ENCODE measurements at places on chromosomes 3 and 15. TPM values are rescaled to one million over a fixed set of nuclear protein-coding genes. Genes with fewer than 3 reads are reported as not detected.

GRCh38 chr3:63613561-63613960 lies 38.9 kb upstream of the SNTN start:
- no peak for DNase-seq

DNA sequence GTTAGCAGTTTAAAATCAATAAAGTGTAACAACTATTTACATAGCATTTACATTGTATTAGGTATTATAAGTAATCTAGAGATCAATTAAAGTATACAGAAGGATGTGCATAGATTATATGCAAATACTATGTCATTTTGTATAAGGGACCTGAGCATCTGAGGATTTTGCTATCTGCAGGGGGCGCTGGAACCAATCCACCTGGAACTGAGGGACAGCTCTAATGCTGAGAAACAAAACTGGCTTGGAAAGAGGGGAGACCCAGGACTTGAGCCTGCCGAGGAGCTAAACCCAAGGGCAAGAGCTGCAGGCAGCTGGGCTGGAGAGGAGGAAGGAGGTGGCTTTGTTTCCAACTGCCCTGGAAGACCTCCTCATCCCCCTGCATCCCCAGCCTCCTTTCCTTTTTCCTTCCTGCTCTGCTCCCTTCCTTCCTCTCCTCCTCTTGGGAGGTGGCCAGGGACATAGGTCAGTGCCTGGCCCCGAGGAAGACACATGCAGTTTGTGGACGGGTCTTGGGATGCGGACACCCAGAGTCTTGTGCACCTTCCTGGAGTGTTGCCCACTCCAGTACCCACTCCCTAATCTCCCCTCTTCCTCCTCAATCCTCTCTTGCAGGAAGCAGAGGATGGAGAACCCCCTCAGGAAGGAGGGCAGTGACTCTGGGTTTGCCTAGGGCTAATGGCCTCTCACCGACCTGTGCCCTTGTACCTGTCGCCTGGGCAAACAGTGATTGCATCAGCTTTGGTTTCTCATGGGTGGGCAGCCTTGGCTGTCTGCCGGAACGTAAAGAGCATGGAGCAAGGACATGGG lies 825 bp upstream of the RTP3 start:
- DNase-seq = peak; percentile 62

GRCh38 chr3:113600418-113601182 lies 68.2 kb downstream of the SIDT1 start:
- no peak for DNase-seq

DNA sequence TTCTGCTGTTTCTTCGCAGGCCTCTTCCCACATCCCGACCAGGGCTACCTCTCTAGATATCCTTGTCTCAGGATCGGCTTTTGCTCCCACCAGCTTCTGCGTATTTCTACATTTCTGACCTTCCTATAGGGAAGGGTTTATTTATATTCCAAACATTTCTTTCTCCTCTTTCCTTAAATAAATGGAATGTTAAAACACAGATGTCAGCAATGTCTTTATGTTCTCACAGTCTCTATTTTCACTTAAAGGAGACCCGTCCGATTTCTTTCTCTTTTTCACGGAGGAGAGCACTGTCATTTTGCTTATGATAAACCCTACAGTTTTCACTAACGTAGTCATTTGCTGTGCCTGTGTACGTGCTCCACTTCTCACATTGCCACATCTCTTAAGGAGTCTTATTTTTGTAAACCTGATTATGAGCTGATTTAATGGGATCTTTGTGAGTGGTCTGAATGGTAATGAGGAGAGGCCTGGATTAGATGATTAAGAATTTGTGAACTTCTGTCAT lies 630 bp downstream of the KIF15 start:
- peak; percentile 22 for DNase-seq

GRCh38 chr15:95698230-95698629 lies 632.3 kb upstream of the NR2F2 start:
- DNase-seq = no peak

DNA sequence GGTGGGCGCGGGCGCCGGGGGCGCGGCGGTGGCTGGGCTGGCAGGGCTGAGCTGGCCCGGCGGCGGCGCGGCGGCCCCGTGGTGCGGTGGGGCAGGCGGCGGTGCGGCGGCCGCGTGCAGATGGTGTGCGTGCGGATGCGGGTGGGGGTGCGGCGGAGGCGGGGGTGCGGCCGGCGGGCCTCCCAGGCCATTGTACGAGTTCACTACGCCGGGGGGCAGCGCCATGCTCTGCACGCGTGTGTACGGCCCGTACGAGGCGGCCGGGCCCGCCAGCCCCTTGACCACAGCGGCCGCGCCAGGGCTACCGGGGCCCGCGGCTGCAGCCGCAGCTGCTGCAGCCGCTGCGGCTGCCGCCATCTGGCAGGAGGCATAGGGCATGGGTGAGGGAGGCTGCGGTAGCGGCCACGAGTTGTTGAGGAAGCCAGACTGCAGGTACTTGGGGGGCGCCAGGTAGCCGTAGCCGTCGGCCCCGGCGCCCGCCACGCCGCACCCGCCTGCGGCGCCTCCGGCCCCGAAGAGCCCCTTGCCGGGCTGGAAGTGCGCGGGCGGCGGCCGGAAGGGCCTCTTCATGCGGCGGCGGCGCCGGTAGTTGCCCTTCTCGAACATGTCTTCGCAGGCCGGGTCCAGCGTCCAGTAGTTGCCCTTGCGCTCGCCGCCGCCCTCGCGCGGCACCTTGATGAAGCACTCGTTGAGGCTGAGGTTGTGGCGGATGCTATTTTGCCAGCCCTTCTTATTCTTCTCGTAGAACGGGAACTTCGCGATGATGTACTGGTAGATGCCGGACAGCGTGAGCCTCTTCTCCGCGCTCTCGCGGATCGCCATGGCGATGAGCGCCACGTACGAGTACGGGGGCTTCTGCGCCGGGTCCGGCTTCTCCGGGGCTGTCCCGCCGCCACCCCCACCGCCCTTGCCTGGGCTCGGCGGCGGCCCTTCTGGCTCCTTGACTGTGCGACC lies 951 bp downstream of the FOXL2 start:
- DNase-seq = no peak

GRCh38 chr15:97961067-97961954 lies 808 bp downstream of the ARRDC4 start:
- DNase-seq = no peak

GRCh38 chr3:195760345-195761122 lies 39.8 kb downstream of the MUC20 start:
- no peak for DNase-seq

DNA sequence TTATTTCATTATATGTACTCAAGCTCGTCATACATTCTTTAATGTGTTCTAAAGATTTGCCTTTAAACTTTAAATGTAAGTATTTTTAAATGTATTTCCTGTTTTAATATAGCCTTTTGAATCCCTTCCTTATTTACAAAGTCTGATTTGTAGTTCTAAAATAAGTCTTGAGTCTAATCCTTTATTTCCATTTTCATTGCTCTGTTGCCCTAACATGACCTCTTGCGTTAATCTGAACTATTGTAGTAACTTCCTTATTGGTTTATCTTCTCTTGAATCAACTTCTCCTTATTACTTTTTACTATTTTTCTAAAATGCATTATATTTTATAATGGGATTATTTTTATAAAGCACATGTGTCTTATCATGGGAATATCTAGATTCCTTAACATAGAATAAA lies 24.0 kb downstream of the KNL1 start:
- DNase-seq = no peak

- no peak for DNase-seq
These were observed 96.5 kb upstream of the RAD18 start for GRCh38 chr3:9059489-9060400.

GRCh38 chr3:1091286-1091685 lies 1.5 kb upstream of the CNTN6 start:
- no peak for DNase-seq

DNA sequence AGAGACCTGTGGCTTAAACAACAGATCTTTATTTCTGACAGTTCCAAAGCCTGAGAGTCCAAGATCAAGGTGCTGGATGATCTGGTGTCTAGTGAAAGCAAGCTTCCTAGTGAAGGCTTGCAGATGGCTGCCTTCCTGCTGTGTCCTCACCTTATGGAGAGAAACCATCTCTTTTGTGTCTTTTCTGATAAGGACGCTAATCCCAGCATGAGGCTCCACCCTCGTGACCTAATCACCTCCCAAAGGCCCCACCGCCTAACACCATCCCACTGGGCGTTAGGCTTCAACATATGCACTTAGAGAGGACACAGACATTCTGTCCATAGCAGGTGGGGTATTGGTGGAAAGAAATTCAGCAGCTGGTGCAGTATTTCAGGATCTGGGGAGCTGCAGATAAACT lies 19.8 kb upstream of the LYSMD4 start:
- DNase-seq = no peak

DNA sequence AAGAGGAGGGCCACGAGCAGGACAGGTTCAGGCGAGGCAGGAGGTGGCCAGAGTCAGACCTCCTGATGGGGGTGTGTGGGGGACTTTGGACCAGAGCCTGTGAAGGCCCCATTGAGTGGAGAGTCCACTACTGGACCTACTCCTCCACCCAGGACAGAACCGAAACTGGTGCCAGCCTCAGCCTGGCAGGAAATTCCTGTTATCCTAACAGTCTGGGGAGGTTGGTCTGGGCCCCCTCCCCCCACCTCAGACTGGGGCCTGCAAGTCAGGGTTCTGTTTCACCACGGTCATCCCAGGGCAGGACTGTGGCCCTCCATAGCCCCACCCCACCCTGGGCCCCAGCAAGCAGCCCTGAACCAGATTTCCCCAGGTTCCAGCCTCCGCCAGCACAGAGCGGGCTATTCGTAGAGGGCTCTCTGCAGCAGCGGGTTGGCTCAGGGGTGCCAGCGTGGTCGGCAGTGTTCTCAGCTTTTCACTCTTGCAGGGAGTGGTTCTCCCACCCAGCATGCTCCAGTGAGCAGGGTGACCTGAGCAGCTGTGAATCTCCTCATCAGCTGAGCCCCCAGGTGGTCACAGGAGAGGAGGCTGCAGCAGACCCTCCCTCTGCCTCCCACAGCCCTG lies 217.3 kb downstream of the TBC1D2B start:
- DNase-seq = no peak

GRCh38 chr15:26294059-26294689 lies 431.0 kb upstream of the ATP10A start:
- no peak for DNase-seq

GRCh38 chr3:186496016-186496415 lies 48.2 kb downstream of the CRYGS start:
- no peak for DNase-seq

GRCh38 chr3:127606086-127606805 lies 8.0 kb downstream of the MCM2 start:
- no peak for DNase-seq

GRCh38 chr3:29758434-29759322 lies 477.8 kb downstream of the RBMS3 start:
- peak; percentile 74 for DNase-seq

- DNase-seq = peak; percentile 19
These were observed 53.3 kb upstream of the LIPC start for GRCh38 chr15:58378241-58379085.

GRCh38 chr3:32082721-32083120 lies 23.7 kb upstream of the GPD1L start:
- no peak for DNase-seq

DNA sequence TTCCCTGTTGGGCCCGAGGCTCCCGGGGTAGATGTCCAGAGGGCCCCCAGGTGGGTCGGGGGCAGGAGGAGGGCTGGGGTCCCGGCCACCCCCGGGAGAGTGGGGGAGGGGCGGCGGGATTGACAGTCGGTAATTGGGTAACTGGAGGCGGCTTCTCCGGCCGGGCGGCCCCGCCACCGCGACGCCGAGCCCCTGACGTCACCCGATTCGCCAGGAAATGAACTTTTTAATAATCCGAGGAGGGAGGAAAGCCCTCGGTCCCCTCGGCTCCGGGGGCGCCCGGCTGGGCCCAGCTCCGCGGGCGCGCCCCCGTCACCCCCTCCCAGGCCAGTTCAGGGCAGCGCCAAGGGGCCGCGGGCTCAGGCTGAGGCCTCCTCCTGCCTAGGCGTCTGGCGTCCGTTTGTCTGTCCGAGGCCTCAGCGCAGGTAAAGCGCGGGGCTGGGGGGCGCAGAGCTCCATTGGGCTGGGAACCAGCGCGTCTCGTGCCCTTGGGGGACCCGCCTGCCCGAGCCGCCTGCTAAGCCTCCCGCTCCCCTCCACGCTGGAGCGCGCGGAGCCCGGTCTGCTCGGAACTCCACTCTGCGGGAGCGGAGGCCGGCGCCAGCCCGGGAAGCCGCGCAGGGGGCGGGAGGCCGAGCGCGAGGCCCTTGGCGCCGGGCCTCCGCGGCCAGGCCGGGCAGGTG lies 3.9 kb downstream of the GATA2 start:
- DNase-seq = peak; percentile 72

DNA sequence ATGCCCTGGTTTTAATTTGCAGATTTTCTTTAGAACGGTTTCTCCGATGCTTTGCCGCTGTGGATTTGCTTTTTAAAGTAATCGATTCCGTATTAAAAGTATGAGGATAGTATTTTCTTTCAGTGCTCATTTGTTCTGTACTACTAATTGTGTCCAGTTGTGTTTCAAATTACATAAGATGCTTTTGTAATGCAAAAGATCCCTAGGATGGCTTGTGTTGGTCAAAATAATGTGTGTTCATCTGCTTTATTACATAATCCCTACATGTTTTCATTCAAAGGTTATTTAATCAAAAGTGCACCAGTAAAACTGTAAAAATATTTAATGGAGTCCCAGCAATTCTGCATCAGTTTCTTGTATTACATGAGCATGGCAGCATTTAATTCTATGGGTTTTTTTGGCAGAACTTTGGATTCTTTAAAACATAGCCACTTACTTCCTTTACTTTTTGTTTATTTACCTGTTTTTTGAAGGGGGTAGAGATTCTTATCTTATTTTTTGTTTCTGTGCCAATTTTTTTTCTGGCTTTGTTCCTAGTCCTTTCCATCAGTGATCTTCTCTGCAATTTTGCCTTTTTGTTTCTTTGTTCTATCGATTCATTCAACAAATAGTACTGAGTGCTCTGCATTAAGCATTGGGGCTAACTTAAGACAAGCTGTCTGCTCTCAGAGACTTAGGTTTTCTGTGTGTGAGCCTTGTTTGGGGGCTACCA lies 352.8 kb downstream of the LRTM1 start:
- no peak for DNase-seq

DNA sequence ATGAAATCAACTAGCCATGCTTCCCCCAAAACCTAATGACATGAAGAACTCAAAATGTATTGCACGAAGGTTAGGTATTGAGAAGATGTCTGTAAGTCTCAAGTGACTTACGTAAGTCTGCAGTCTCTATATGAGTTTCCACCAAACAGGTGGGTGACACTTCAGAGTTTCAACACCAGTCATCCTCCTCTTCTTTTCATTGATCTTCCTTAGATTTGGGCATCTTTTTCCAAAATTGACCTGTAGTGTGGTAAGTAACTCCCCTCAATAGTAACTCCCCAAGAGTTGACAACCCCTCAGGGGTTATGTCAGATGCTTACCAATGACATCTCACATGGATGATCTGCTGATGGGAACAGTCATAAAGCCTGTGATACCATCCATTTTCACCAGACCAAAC lies 46.1 kb downstream of the GPR176 start:
- no peak for DNase-seq

GRCh38 chr15:28184166-28184565 lies 85.1 kb upstream of the OCA2 start:
- DNase-seq = no peak

UMPS gene
- total RNA-seq = 33.8 TPM

ZKSCAN7 gene
- total RNA-seq = 2.2 TPM

SKIC8 gene
- 64.1 TPM for total RNA-seq

MYL3 gene
- 0.14 TPM for total RNA-seq

ROPN1B gene
- total RNA-seq = not detected

ADCY5 gene
- 0.17 TPM for total RNA-seq

POLG gene
- 112 TPM for total RNA-seq

P2RY14 gene
- total RNA-seq = not detected
